ENCODE measurements at places on chromosomes 4 and X.

DNA sequence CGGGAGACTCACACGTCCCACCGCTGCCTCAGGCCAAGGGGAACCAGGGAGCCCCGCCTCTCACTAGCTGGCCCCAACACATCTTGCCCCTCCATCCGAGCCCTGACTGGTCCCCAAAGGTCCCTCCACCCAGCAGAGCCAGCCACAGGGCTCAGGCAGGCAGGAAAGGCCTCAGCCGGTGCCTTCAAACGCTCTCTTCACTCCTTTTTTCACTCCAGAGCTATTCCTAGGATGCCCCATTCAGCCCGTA is 1.5 kb upstream of the ARHGAP4 start:
- DNase-seq: no peak

DNA sequence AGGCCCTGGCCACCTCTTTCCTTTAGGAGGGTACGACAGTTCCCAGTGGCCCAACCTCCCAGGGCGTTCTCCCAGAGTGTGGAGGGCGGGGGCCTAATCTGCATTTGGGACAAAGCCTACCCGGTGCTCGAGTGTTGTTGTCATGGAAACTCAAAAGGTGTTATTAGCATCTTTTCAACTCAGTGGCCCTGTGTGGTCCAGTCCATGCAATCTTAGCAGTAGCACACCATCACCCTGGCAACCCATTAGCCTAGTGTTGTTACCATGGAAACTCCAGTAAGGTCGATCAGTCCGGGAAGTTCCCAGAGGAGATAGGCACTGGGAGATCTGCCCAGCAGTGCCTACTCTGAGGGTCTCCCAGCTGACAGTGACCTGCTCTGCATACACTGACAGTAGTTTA is 20.2 kb downstream of the APLN start:
- DNase-seq: no peak

- DNase-seq: peak; percentile 68
Measured at GRCh38 chr4:28287831-28288233, 1427.2 kb downstream of the STIM2 start.

- no peak for DNase-seq
Measured at GRCh38 chr4:181588733-181589302, 654.4 kb upstream of the TENM3 start.

DNA sequence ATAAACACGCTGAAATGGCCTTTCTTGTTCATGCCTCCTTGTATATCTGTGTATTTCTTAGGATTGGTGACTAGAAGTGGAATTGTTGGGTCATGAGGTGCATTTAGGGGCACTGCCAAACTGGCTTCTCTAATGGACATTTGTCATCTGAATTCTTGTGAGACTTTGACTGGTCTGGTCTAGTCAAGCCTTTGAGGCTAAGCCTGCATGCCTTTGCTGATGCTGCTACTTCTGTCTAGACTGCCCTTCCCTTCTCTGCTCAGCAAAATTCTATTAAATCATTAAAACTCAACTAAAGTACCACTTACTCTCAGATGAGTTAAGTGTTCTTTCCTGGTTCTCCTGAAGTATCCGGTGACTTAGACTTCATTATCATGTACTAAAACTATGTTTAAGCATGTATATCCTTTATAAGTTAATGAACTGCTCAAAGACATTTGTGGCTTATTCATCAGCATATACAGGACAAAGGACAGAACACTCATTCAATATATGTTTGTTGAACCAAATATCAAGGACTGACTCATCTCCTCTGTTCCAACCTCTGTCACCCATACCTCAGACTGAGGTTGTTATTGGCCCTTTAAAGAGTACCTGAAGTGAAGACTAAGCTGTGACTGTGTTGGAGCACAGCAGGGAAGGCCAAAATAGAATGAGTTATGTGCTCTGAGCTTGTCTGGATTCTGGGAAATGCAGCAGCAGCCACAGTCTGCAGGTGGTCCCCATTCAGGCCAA is 9.0 kb downstream of the TCEAL1 start:
- no peak for DNase-seq

Measured in astrocyte of the cerebellum (primary cell).